AG10803 (cell line): ENCODE measurements at places on chromosomes 6 and 20.
A peak's percentile ranks its signal among the peaks of the same experiment; 100 is the strongest.

DNA sequence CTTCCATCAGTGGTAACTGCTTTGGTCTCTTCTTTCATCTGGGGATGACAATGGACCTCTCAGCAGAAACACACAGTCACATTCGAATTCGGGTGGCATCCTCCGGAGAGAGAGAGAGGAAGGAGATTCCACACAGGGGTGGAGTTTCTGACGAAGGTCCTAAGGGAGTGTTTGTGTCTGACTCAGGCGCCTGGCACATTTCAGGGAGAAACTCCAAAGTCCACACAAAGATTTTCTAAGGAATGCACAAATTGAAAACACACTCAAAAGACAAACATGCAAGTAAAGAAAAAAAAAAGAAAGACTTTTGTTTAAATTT lies 6.1 kb downstream of the EDN1 start:
- peak; percentile 96 for DNase-seq

- no peak for DNase-seq
Measured at GRCh38 chr6:56688521-56688920, 45.8 kb upstream of the DST start.

DNA sequence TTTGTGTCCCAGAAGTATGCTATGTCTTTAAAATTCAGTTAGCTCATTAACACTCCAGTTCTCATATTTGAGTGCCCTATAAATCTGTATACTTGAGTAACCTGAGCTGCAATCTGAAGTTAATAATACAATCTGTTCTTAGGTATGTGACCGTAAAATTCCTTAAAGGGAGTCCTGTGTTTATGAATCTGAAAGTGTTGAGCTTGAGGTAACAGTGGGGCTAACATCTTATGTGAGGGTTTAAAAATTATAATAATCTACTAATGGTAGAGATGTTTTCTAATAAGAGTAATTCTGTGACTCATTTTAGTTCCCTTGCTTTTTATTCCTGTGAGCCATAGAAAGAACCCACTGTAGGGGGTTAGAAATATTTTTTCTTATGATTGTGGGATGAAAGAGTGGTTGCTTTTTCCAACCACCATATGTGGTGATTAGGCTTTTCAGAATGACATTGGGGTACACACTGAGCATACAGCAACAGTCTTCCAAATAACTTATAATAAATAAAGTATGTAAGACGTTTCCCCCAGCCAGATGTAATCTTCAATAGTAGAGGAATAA lies 121.2 kb downstream of the BCKDHB start:
- DNase-seq: peak; percentile 64

- no peak for DNase-seq
Measured at GRCh38 chr20:53723621-53724020, 130.0 kb upstream of the ZNF217 start.

DNA sequence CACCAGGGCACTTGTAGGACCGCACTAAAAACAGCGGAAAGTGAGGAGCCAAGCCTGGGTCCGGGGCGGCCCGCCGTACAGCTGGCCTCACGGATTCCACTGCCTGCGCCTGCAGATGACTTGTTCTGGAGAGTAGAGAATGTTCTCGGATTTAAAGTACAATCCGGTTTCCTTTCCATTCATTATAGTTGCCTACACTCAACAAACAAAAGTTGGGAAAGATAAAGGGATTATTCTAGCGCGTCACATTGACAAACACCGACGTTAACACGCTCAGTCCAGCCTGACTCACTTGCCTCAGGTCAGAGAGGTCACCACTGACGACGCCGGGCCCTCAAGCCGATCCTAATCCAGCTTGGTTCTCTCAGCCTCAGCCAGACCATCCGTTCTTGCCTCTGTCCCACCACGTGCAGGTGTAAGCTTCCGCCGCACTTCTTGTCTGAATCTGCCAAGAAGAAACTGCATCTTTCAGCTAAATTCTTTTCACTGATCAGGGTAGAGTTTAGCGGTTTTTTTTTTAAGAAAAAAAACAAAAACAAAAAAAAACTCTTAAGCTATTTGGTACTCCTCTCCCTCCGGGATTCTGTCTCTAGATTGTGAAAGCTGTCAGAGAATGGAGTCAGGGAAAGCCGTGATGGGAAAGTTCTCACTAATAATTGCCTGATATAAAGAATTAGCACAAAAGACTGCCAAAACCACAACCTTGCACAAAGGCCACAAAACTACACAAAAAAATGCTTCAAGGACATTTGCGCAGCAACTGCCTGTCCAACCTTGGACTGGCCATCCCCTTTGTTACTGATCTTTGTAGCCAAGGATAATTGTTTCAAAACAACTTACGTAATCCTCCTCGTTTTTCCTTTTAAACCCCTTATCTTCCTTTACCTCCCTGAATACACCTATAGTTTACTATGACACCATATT lies 1.1 kb upstream of the PHF10 start:
- DNase-seq: peak; percentile 47

GRCh38 chr20:61694682-61695081 lies 371.0 kb downstream of the TAF4 start:
- no peak for DNase-seq

- DNase-seq: peak; percentile 26
Measured at GRCh38 chr6:63802606-63803206, 167.1 kb downstream of the PHF3 start.
